Neural progenitor cell (in vitro differentiated cells): ENCODE measurements at places on chromosomes 13 and 19. TPM values are rescaled to one million over a fixed set of nuclear protein-coding genes. Genes with fewer than 3 reads are reported as not detected.
A peak's percentile ranks its signal among the peaks of the same experiment; 100 is the strongest.

DNA sequence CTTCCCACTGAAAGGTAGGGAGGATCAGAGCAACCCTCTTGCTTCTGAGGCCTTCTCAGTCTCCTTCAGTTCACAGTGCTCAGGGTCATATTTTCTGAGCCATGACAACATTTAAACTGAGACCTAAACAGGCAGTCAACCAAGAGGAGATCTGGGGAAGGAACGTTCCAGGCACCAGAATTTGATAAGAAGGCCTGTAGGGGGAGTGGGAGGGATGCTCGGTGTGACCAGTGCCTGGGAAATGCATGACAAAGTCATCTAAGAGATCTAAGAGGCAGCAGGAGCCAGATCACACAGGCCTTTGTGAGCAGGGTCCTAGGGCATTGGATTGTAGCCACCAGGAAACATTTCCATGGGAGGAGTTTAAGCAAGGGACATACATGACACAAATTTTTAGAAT lies 71.6 kb downstream of the SHISA2 start:
- DNase-seq = peak; percentile 79

DNA sequence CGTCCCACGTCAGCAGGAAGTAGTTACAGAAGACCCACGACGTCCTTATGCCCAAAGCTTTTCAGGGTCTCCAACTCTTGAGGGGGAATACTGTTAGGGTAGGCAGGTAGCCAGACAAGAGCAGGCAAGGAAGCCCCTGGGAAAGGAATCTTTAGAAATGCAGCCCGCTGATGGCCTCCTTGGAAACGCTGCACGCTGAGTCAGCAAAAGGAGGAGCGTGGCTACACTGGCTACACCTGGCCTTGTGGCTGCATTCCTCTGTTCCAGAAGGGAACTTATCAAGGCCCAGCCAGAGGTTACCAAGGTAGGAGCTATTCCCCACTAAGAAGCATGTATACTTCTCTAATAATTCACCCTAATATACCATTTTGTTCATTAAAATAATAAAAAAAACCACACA lies 2.0 kb downstream of the ERVV-1 start:
- no peak for DNase-seq

Gene SEMA6B
- 22.6 and 82.3 TPM in 2 replicates for total RNA-seq

Gene MBD3L2B
- not detected in 2 replicates for total RNA-seq

Gene ZNF610
- 13.0 and 13.1 TPM in 2 replicates for total RNA-seq
